ENCODE measurements at places on chromosomes 16 and 17. TPM values are rescaled to one million over a fixed set of nuclear protein-coding genes. Genes with fewer than 3 reads are reported as not detected.
A peak's percentile ranks its signal among the peaks of the same experiment; 100 is the strongest.

Gene HCRT
- not detected for total RNA-seq

Gene WNT9B
- total RNA-seq, result not detected

Gene KRTAP17-1
- total RNA-seq, result not detected

Gene SECTM1
- total RNA-seq, result 4.0 TPM

Gene PPP1R1B
- total RNA-seq, result not detected

Gene SULT1A1
- total RNA-seq, result 9.7 TPM

Gene MT1X
- total RNA-seq, result 5,596 TPM

Gene RAMP2
- total RNA-seq, result 20.8 TPM

Gene ST6GALNAC2
- 27.5 TPM for total RNA-seq

Gene MYOCD
- total RNA-seq, result 2.7 TPM

DNA sequence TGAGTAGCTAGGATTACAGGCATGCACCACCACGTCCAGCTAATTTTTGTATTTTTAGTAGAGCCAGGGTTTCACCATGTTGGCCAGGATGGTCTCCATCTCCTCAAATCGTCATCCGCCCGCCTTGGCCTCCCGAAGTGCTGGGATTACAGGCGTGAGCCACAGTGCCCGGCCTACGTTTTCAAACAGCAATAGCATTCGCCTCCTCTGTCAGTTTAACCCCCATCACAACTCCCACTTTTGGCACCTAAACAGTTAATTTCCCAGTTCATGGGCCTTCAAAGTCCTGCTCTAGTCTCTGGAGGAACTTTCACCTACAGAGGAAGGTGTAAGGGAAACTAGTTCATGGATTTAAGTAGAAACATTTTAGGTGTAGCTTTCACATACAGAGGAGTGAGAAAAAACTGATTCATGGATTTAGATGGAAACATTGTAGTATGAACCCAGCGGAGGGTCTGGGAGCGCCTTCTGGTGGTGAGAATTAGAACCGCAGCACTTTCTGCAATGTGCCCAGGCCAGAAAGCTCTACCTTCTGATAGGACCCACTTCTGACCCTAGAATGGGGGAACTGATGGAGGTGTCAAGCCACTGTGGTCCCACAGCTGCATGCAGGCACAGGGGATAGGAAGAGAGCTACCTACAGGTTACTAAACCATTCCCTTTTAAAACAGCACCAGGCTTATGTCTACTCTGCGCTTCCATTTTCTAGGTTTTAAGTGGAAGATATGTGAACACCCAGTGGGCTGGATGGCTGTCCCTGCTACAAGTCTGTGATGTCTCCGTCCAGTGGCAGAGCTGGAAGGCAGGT lies 12.0 kb upstream of the MEOX1 start:
- peak; percentile 51 for DNase-seq
- no peak overlapping the region for H3K27ac ChIP-seq
- H3K4me3 ChIP-seq, result no peak overlapping the region
- no peaks in the 10 kb centered on the region for H3K36me3 ChIP-seq
- H3K27me3 ChIP-seq, result no peaks in the 10 kb centered on the region
- peaks cover 5% of the 10 kb centered on the region for H3K4me1 ChIP-seq

- H3K36me3 ChIP-seq, result no peaks in the 10 kb centered on the region
- H3K27ac ChIP-seq, result no peak overlapping the region
- H3K4me3 ChIP-seq, result no peak overlapping the region
- DNase-seq, result no peak
- H3K27me3 ChIP-seq, result no peaks in the 10 kb centered on the region
- H3K4me1 ChIP-seq, result no peaks in the 10 kb centered on the region
Measured at GRCh38 chr16:22843856-22844255, 29.9 kb downstream of the HS3ST2 start.

DNA sequence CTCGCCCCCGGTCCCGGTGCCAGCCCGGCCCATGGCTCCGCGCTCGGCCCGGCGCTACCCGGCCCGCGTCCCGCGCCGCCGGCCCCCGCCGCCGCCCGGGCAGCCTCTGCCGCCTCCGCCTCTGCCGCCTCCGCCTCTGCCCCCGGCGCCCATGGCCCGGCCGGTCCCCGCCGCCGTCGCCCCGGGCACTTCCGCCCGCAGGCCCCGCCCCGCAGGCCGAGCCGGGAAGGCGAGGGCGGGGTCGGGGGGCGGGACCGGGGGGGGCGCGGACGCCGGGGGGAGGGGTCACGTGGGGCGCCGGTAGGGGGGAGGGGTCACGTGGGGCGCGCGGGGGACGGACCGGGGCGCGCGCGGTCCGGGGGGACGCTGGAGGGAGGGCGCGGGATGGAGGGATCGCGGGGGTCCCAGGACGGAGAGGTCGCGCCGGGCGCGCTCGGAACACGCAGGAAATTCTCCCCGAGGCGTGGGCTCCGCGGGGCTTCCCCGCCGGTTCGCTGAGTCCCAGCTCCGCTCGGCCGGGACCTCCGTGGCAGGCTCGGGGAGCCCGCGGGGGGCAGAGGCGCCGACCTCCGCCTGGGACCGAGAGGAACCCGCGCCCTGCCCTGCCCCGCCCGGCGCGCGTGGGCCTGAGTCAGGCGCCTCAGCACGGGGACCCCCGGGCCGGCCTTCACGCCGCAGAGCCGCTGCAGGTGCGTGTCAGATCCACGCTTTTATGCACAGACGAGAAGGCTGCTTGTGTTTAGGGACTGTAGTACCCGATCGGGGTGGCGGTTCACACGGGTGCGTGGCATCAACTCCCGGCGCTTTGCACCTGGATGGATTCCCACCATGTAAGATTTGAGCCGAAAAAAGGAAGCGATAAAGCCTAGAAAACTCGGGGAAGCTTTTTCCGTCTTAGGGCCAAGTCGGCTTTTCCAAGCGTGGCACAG lies at the start of gene PGAP6:
PGAP6 (minus strand) TSS at position 190 of the 929 bp plus-strand sequence; CDS start at position 33, 157 bp downstream.
- peak; percentile 66 for DNase-seq
- H3K4me3 ChIP-seq, result peak within 1 kb of the TSS; percentile 78
- peak within 1 kb of the TSS; percentile 87 for H3K27ac ChIP-seq
- H3K4me1 ChIP-seq, result peaks cover 39% of the 10 kb centered on the region
- H3K27me3 ChIP-seq, result no peaks in the 10 kb centered on the region

DNA sequence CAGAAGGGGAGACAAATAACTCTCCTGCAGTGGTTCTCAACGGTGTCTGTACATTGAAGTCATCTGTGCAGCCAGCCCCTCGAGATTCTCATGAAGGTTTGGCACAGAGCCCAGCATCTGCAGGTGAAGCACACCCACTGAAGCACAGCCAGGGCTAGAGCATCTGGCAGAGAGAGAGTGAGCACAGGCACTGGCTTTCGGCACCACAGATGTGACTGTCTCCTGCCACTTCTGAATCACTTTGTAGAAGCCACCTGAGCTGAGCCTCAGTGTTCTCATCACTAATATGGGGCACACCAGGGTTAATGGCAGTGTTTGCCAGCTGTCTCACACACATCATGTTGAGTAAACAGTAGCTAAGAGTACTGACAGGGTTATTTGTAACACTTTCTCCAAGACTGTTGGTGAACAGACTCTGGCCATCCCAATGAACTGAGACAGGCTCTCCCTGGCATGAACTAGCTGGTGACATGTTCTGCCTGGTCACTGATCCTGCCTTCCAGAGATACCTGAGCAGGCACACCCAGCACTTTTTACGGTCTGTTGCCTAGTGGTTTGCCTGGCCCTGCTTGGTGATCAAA lies 10.9 kb downstream of the HSPB9 start:
- peaks cover 96% of the 10 kb centered on the region for H3K4me1 ChIP-seq
- H3K27me3 ChIP-seq, result no peaks in the 10 kb centered on the region
- H3K27ac ChIP-seq, result peak overlapping the region; percentile 45
- H3K4me3 ChIP-seq, result no peak overlapping the region
- DNase-seq, result no peak

DNA sequence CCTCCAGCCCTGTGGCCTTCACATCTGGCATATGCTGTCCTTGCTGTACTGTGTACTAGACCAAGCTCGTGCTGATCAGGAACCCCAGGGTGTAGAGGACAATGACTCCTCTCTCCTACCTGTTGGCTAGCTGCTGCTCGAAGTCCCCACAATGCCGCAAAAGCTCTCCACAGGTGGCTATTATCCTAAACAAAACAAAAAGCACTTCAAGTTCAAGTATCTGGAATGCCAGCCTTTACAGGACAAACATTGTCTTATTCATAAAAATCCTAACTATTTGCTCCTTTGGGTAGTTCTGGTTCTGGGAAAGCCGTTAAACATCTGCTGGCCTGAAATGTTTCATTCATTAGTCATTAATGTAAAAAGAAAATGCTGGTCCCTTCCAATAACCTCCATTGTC lies 42.8 kb downstream of the COG7 start:
- H3K36me3 ChIP-seq, result peaks cover 41% of the 10 kb centered on the region
- H3K4me3 ChIP-seq, result no peak overlapping the region
- no peaks in the 10 kb centered on the region for H3K27me3 ChIP-seq
- peaks cover 17% of the 10 kb centered on the region for H3K4me1 ChIP-seq

- H3K27ac ChIP-seq, result no peak overlapping the region
- no peaks in the 10 kb centered on the region for H3K27me3 ChIP-seq
- no peaks in the 10 kb centered on the region for H3K36me3 ChIP-seq
- H3K4me3 ChIP-seq, result no peak overlapping the region
- no peaks in the 10 kb centered on the region for H3K4me1 ChIP-seq
Measured at GRCh38 chr17:8649157-8650118, 18.9 kb upstream of the MYH10 start.

GRCh38 chr17:17509601-17510425 lies 13.6 kb upstream of the RASD1 start:
- H3K36me3 ChIP-seq, result no peaks in the 10 kb centered on the region
- H3K4me1 ChIP-seq, result peaks cover 14% of the 10 kb centered on the region
- DNase-seq, result no peak
- H3K27ac ChIP-seq, result peak overlapping the region; percentile 40

GRCh38 chr16:4260360-4260759 lies 12.5 kb downstream of the TFAP4 start:
- DNase-seq, result no peak
- no peak overlapping the region for H3K4me3 ChIP-seq
- no peaks in the 10 kb centered on the region for H3K27me3 ChIP-seq
- no peak overlapping the region for H3K27ac ChIP-seq
- no peaks in the 10 kb centered on the region for H3K4me1 ChIP-seq
- H3K36me3 ChIP-seq, result peaks cover 16% of the 10 kb centered on the region

- H3K27ac ChIP-seq, result no peak overlapping the region
- H3K4me3 ChIP-seq, result no peak overlapping the region
- DNase-seq, result no peak
- no peaks in the 10 kb centered on the region for H3K27me3 ChIP-seq
- H3K4me1 ChIP-seq, result no peaks in the 10 kb centered on the region
Measured at GRCh38 chr17:65900216-65900615, 291.7 kb downstream of the CEP112 start.

- no peak overlapping the region for H3K27ac ChIP-seq
- no peak overlapping the region for H3K4me3 ChIP-seq
- peaks cover 16% of the 10 kb centered on the region for H3K36me3 ChIP-seq
- no peaks in the 10 kb centered on the region for H3K27me3 ChIP-seq
Measured at GRCh38 chr16:27677263-27677662, 127.3 kb downstream of the KATNIP start.

DNA sequence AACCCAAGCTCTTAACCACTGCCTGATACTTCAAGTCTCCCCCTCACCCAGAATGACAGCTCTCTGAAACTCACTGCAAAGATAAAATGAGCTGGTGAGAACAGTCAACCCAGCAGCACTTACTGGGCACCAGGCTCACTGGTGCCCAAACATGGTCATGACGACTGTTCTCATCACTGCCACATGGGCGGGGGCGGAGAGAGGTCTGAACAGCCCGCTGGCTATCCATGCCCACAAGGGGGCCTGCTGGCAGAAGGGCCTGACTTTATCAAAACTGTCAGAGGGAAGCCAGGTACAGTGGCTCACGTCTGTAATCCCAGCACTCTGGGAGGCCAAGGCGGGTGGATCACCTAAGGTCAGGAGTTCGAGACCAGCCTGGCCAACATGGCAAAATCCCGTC lies 4.0 kb downstream of the MYBBP1A start:
- no peak for DNase-seq
- peaks cover 79% of the 10 kb centered on the region for H3K36me3 ChIP-seq
- peaks cover 17% of the 10 kb centered on the region for H3K4me1 ChIP-seq
- H3K27ac ChIP-seq, result no peak overlapping the region

- peaks cover 41% of the 10 kb centered on the region for H3K4me1 ChIP-seq
- peak overlapping the region; percentile 97 for H3K27ac ChIP-seq
- peak overlapping the region; percentile 24 for H3K4me3 ChIP-seq
- H3K27me3 ChIP-seq, result no peaks in the 10 kb centered on the region
- DNase-seq, result peak; percentile 94
- no peaks in the 10 kb centered on the region for H3K36me3 ChIP-seq
Measured at GRCh38 chr17:80773243-80773991, 218.2 kb upstream of the CHMP6 start.

DNA sequence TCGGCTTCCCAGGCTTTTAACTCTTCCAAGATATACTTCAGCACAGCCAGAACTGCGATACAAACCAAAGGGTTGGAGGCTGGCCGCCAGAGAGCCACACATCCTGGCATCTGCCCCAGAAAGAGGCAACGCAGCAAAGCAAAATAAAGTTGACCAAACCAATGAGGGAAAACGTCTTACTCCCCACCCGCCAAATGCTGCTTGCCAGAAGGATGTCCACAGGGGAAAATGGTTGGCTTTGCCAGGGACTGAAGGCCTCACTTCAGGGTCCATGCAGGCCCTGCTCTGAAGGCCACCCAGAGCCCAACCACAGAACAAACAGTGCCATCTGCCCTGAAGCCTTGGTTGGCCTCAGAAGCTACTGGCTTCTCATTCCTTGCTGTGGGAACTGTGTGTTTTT lies 15.0 kb downstream of the CACNG1 start:
- peaks cover 27% of the 10 kb centered on the region for H3K4me1 ChIP-seq
- H3K27me3 ChIP-seq, result no peaks in the 10 kb centered on the region
- no peak for DNase-seq
- peak overlapping the region; percentile 97 for H3K27ac ChIP-seq
- no peak overlapping the region for H3K4me3 ChIP-seq

GRCh38 chr16:10981697-10982216 lies 37.4 kb downstream of the CLEC16A start:
- H3K4me3 ChIP-seq, result no peak overlapping the region
- DNase-seq, result no peak
- peaks cover 21% of the 10 kb centered on the region for H3K36me3 ChIP-seq
- peaks cover 8% of the 10 kb centered on the region for H3K4me1 ChIP-seq
- no peaks in the 10 kb centered on the region for H3K27me3 ChIP-seq
- H3K27ac ChIP-seq, result peak overlapping the region; percentile 47

- no peaks in the 10 kb centered on the region for H3K36me3 ChIP-seq
- H3K27me3 ChIP-seq, result no peaks in the 10 kb centered on the region
- DNase-seq, result no peak
- no peak overlapping the region for H3K27ac ChIP-seq
- H3K4me1 ChIP-seq, result no peaks in the 10 kb centered on the region
Measured at GRCh38 chr17:62933501-62934385, 32.3 kb upstream of the TANC2 start.

DNA sequence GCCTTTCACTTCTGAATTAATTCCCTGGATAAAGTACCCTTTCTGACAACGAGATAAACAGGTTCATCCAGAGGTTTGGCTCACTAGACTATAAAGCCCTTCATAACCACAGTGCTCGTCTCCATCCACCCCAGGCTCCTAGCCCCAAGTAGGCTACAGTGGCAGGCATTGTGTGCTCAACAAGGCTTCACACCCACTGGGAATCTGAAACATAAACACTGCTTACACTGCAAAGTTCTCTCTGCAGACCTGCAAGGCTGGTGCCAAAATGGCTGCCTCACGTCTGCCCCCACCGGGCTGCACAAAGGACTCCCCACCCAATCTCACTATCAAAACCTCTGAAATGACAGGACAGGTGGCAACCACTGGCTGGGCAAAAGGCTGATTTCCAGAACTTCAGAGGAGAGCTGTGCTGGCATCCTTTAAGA lies 5.1 kb upstream of the HLF start:
- no peak for DNase-seq
- H3K27me3 ChIP-seq, result no peaks in the 10 kb centered on the region
- H3K4me1 ChIP-seq, result peaks cover 16% of the 10 kb centered on the region

- H3K4me1 ChIP-seq, result peaks cover 65% of the 10 kb centered on the region
- no peaks in the 10 kb centered on the region for H3K27me3 ChIP-seq
- H3K36me3 ChIP-seq, result peaks cover 6% of the 10 kb centered on the region
Measured at GRCh38 chr16:1548727-1549126, 15.3 kb downstream of the TMEM204 start.

- no peak overlapping the region for H3K4me3 ChIP-seq
- peaks cover 20% of the 10 kb centered on the region for H3K4me1 ChIP-seq
- no peaks in the 10 kb centered on the region for H3K36me3 ChIP-seq
Measured at GRCh38 chr17:19664136-19664820, 15.7 kb downstream of the ALDH3A2 start.

Data from gastrocnemius medialis (tissue), 4 donors.